ENCODE measurements at places on chromosomes 2 and 18. TPM values are rescaled to one million over a fixed set of nuclear protein-coding genes. Genes with fewer than 3 reads are reported as not detected.

RASGRP3 gene
- total RNA-seq, result 5.4 TPM

ALLC gene
- total RNA-seq, result 16.6 TPM

GRCh38 chr2:173547499-173547898 lies 192.8 kb downstream of the CDCA7 start:
- no peak for DNase-seq

BBS5 gene
- 19.9 TPM for total RNA-seq

GRCh38 chr2:53751728-53752127 lies 15.9 kb upstream of the CHAC2 start:
- DNase-seq, result no peak

GRCh38 chr18:31497836-31498573 lies at the start of gene DSG2:
Gene DSG2 (plus strand): TSS chr18:31498177. CDS start chr18:31498252, 75 bp downstream.
- DNase-seq, result no peak
